ENCODE measurements at places on chromosomes 12 and 14.

DNA sequence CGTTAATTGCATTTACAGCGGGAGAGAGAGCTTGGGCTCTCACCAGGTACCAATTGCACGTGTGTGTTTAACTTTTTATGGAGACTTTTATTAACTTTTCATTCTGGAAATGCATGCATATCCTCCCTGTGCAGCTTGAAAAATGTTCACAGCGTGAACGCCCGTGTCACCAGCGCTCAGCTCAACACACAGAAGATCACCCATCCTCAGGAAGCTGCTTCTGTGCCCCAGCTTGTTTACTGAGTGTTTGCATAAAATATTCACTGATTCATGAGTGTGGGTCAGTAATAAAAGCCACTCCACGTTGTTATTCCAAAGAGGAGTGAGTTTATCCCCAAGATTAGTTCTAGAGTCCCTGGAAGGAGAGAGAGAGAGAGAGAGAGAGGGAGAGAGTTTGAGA, 75.5 kb upstream of the FZD10 start:
- DNase-seq = no peak

GRCh38 chr12:91667694-91668093, 478.0 kb downstream of the BTG1 start:
- no peak for DNase-seq

DNA sequence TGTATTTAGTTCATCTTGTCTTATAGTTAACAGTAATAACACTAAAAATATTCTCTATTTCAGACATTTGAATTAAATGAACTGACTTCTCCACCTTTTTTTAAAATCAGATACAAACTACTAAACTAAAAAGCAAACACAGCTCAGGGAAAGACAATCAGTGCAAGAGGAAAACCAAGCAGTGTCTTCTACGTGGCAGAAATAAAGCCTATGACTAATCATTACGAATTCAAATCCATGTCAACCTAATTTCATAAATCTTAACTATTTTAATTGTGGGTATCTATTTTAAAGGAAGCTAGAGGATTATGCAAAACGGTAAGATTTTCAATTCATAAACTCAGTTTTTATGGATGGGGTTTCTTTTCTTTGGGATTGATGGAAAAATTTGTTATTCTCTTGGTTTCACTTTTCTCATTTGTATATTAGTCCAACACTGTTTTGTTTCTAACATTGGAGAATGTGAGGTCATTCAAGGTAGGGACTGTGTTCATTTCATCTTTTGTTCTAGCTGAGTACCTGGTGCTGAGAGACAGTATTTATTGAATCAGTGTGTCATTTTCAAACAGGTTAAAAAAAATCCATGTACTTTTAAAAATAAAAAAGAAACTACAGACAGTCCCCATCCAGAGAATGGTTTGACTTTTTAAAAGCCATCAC, 12.8 kb upstream of the PALS1 start:
- DNase-seq = peak; percentile 53

DNA sequence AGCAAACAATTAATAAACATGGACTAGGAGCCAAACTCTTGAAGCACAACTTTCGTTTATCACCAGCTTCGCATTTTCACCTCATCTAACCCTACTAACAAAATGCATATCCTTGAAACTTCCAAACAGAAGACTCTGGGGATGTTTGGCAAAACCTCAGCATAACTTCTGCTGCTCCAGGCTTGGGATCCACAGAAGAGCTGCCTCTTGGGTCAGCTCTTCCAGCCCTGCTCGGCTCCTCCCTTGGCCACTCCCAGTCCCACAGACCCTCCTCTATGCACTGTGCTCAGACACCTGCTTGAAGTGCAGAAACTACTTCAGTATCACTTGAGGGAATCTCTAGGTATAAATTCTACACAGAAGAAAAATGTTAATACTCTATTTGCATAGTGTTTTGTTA, 110.0 kb upstream of the AMIGO2 start:
- DNase-seq = no peak

DNA sequence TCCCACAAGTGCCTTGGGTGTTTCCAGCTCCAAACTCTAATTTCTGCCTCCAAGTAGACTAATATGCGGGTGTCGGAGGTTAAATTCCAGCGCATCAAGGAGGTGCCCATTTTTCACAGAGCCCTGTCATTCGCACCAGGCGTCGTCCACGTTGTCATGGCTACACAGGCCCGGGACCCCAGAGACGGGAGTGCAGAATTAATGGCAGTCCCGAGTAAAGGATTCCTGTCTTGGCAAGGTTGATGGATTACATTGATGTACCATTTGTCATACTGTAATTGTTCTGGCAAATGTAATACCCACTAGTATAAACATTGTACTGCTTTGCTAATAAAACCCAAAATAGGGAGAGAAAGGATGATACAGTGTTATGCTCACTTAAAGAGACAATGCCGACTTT, 222.9 kb upstream of the MYL2 start:
- DNase-seq = no peak

GRCh38 chr14:97748616-97749015, 951.4 kb downstream of the VRK1 start:
- no peak for DNase-seq

DNA sequence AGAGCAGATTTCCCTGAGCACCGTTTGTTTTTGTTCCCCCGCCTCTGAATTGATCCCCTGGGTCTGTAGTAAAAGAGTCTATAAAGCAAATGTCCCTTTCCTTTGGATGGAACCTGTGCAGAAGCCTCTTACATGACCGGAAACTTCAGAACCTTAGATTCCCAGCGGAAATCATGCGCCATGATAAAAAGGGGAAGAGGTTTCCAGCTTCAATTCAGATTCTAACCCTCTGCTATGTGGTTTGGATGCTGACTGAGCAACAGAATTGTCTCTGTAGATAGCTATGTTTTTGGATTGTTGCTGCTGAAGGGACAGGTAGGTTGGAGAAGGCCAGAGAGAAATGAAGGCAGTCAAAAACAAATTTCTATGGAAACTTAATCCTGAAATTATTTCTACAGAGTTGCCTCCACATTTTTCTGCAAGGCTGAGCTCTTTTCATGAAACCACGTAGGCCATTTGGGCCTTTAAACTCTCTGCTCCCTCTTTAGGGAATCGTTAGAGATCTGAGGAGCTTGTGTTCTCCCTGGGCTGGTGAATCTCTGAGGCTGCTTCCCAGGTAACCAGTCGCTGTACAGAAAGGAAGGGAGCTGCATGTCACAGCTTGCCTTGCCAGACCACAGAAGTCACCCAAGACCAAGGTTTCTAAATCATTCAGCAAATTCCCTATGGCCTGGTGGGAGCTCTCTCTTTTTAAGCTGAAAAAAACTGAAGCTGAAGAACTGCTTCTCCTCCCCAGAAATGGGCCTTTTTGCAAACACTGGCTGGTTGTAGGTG, 28.7 kb upstream of the OR10P1 start:
- DNase-seq = no peak

DNA sequence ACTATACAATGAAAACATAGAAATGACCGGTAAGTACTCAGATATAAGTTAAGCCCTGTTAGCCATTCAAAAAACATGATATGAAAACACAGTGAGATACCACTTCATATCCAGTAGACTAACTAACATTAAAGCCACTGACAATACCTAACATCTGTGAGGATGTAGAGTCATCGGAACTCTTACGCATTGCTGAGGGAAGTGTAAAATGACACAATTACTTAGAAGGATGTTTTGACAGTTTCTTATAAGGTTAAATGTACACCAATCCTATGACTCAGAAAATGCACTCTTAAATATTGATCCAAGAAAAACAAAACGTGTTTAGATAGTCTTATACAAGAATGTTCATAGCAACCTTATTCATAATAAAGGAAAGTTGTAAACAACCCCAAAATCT, 782.9 kb downstream of the BCL11B start:
- DNase-seq = no peak

GRCh38 chr14:67397536-67397935, 14.4 kb downstream of the PLEK2 start:
- DNase-seq = no peak

- peak; percentile 79 for DNase-seq
Measured at GRCh38 chr12:53097564-53098353, at the start of gene IGFBP6. Gene IGFBP6 (plus strand): TSS chr12:53097667. CDS start chr12:53097718, 51 bp downstream.

DNA sequence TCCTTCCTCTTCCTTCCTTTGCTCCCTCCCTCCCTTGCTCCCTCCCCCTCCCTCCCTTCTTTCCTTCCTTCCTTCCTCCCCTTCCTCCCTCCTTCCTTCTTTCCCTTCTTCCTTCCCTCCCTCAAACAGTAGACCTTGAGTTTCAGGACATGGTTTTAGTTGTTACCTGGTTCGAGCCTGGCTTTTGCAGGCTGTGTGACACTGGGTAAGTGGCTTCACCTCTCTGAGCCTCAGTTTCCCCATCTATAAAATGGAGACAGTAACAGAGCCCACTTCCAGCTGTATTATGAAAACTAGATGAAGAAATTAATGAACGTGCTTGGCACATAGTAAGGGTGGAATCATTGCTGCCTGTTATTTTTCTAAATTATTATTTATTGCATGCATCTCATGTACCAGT, 171.0 kb upstream of the LHX5 start:
- DNase-seq = no peak

- DNase-seq = no peak
Measured at GRCh38 chr14:95225251-95225887, 68.0 kb upstream of the DICER1 start.

GRCh38 chr12:30905463-30906009, 21.0 kb upstream of the TSPAN11 start:
- DNase-seq = no peak

- no peak for DNase-seq
Measured at GRCh38 chr12:22672951-22673350, 48.0 kb downstream of the ETNK1 start.

DNA sequence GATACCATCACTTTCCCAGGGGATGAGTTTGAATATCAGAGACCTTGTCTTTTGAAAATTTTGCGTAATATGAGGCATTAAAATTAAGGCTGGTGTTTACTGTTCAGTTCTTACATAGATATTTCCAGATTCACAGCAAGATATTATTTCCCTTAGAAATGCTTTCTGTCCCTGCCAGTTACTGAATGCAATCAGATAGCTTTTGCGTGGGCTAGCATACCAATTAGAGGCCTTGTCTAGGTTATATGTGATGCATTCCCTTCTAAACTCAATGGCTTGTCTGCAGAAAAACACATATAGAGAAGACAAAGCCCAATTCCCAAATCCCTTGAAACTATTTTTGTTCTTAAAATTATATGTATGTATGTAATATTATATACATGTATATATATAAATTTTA, 167.8 kb downstream of the RMST start:
- no peak for DNase-seq

GRCh38 chr14:74195623-74196022, 43.6 kb upstream of the VSX2 start:
- DNase-seq = no peak

DNA sequence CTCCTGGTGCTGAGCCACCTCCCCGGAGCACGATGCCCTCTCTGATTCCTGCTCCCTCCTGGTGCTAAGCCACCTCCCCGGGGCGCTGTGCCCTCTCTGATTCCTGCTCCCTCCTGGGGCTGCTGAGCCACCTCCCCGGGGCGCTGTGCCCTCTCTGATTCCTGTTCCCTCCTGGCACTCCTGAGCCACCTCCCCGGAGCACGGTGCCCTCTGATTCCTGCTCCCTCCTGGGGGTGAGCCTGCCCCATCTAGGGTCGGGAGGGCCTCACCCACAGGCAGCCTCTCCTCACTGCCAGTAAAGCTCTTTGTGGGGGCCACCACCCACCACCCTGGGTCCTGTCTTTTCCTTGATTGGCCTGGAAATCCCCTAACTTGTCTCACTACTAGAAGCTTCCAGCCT, 327.6 kb upstream of the SFSWAP start:
- no peak for DNase-seq

DNA sequence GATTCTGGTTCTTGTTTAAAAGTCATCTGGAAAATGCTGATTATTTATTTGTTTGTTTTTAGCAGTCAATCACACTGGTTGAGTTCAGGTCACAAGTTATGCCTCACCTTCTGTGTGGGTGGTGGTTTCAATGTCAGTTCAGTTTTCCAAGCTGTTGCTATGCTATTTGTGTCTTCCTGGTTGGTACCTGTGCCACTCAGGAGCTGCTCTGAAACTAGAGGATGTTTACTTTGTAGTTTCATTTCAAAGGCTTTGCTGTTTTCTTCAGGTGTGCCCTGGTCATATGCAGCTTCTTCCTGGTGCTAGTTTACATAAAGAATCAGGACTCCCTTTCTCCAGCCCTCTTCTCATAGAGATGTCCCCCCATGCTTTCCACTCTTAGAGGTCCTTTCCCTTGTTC, 75.7 kb upstream of the PPP4R3A start:
- no peak for DNase-seq

- no peak for DNase-seq
Measured at GRCh38 chr14:66910311-66910840, 278.9 kb upstream of the GARIN2 start.

DNA sequence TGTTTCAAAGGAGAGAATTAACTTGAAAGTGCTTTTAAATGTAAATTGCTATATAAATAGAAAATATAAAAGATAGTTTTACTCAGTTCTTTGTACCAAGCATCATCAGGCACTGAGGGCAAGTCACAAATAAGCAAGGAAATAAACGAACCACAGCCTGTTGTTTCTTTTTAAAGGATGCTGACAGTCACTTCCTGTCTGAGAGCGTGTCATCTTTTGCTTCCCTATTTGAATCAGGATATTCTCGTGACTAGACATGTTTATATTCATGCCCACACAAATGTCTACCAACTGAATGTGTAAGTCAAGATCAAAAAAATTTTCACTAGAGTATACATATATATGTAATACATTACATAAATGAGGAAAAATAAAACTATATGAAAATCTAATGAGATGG, 31.4 kb upstream of the SLC2A13 start:
- peak; percentile 73 for DNase-seq

GRCh38 chr12:12684375-12685106, 11.4 kb downstream of the GPR19 start:
- peak; percentile 34 for DNase-seq

- peak; percentile 68 for DNase-seq
Measured at GRCh38 chr14:25400607-25401206, 350.8 kb upstream of the STXBP6 start.

DNA sequence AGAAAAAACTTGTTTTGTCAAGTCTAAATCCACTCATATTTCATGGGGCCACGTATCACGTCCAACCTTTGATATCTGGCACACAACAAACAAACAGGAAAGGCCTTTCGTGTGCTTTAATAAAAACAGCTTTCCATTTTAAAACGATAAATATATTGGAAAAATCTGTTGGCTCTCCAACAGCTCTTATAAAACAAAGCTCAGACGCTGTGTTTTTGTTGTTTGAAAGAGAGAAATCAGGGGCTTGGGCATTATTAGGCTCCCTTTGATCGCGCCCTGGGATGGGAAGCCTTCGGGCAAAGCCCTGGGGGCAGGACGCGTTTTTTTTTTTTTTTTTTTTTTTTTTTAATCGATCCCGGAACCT, 429 bp upstream of the PLEKHA5 start:
- DNase-seq = no peak

- DNase-seq = no peak
Measured at GRCh38 chr12:130689408-130690405, 26.4 kb downstream of the RIMBP2 start.

- peak; percentile 35 for DNase-seq
Measured at GRCh38 chr12:24728366-24728765, 220.5 kb downstream of the BCAT1 start.

- DNase-seq = no peak
Measured at GRCh38 chr12:106317406-106318082, 15.0 kb downstream of the TCP11L2 start.

GRCh38 chr12:15209782-15210181, 11.4 kb downstream of the RERG start:
- peak; percentile 8 for DNase-seq

Data from RKO (cell line).